GM23338 (cell line): ENCODE measurements at places on chromosomes 3 and 15.
A peak's percentile ranks its signal among the peaks of the same experiment; 100 is the strongest.

DNA sequence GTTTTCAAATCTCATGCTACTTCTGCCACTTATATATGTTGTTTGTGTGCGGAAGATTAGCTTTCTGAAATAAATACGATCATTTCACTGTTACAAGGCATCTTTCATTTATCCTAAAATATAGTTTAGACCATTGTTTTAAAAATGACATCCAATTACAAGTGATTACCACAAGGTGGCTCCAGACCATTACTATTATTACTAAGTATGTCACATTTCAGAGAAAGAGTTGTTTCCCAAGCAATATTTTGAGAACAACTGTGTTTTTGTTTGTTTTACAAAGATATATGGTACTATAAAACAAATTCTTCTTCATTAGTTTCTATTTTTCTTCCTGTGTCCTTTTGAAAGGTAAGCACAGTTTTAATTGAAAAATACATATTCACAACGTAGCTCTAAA lies 136.0 kb upstream of the RAP2B start:
- peak; percentile 71 for DNase-seq

GRCh38 chr3:61269435-61269834 lies 18.2 kb upstream of the FHIT start:
- DNase-seq = no peak

DNA sequence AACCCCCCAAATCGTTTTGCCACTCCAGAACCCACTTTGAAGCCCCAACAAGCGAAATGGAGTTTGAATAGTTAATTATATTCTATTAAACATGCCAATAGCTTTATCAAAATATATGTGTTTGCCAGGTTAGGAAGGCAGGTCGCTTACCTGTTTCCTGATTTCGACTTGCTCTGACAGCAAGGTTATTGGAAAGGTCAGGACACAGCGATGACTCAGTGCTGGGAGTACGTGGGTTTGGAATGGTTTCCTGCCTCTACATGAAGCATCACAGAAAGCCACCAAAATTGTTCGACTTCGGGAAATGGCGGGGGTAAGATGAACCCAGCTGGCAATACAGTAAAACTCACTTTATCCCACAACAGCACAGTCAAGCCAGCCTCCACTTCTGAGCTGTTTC lies 135.6 kb upstream of the ABI3BP start:
- DNase-seq = no peak

GRCh38 chr15:85361323-85361722 lies 19.1 kb upstream of the AKAP13 start:
- no peak for DNase-seq

DNA sequence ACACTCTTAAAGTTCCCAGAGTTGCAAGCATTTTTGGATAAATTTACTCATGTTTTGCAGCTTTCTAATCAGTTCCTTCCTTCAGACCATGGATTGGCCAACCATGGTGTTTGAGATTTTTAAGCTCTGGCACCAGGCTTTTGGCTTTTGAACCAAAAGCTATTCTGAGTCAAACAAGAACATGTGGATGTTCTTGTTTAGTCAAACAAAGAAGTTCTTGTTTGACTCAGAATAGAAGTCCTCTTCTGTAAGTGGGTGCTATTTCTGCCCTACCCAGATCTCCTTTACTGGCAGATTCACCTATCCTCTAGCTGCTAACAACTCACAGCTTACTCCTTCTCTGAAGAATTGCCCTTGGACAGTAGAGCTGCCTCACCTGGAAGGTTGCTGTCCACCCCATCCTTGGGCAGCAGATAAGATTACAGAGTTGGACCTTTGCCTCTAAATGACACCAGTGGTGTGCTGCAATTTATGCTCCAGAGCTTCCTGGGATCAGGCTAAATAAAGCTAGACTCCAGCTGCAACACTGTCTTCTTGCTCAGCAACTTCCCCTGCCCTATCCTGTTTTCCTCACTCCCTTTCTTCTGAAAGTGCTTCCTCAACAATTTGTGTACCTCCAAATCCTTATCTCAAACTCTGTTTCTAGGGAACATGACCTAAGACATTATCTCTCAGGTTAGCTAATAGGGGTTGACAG lies 65.6 kb downstream of the COL6A6 start:
- DNase-seq = no peak

DNA sequence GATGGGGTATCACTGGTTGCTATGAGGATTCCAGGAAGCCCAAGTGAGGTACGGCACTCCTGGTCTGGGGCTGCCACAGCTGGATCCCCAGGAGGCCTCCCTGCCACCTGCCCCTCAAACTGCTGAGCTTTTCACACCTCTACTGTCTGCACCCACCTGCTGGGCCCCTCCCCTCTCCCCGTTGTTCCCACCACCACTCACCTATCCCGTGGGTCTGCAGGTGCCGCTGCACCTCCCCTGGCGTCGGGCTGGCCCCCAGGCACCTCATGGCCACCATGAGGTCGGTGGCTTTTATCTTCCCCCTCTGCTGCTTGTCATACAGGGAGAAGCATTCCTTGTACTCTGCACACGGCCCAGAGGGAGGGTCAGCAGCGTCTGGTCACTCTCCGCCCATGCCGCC lies 5.8 kb downstream of the CALML4 start:
- DNase-seq = no peak

GRCh38 chr3:141326123-141326522 lies 42.2 kb upstream of the ZBTB38 start:
- no peak for DNase-seq

- DNase-seq = no peak
Observed at GRCh38 chr15:71357321-71357732, 242.1 kb downstream of the THSD4 start.

DNA sequence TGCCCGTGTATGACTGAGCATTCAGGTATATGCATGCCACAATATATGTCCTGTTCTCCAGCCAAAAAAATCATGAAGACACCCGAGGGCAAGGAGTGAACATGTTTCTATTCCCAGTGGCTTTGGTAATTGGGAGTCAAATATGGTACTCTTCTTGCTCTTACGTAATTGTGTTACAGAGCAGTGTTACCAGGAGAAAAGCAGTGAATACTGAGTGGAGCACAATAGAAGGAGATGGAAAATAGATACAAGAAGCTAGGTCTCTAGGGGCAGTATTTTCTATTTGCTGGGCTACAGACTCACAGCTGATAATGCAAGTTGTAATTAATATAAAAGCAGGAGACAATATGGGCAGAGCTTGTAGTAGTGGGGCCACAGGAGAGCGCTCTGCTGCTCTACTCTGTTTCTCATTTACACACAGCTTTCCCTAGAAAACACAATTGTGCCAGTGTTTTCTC lies 13.2 kb downstream of the MEIS2 start:
- no peak for DNase-seq

GRCh38 chr15:41233367-41233771 lies 2.3 kb downstream of the CHP1 start:
- DNase-seq = no peak

- peak; percentile 65 for DNase-seq
Observed at GRCh38 chr15:48006031-48006511, 114.7 kb upstream of the SLC24A5 start.

DNA sequence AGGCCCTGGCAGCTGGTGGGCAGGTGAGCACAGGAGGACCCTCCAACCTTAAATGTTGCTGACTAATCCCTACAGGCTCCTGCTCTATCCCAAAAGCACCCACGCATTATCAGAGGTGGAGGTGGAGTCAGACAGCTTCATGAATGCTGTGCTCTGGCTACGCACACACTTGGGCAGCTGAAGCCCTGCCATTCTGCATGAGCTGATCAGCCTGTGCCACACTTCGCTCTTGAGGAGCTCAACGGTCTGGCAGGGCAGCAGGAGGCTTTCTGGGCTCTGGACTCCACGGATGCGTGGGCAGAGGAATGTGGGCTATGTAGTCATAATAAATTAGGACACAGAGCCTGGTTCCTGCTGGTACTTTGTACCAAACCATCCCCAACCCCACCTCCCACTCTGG lies 6.1 kb downstream of the MST1 start:
- no peak for DNase-seq

DNA sequence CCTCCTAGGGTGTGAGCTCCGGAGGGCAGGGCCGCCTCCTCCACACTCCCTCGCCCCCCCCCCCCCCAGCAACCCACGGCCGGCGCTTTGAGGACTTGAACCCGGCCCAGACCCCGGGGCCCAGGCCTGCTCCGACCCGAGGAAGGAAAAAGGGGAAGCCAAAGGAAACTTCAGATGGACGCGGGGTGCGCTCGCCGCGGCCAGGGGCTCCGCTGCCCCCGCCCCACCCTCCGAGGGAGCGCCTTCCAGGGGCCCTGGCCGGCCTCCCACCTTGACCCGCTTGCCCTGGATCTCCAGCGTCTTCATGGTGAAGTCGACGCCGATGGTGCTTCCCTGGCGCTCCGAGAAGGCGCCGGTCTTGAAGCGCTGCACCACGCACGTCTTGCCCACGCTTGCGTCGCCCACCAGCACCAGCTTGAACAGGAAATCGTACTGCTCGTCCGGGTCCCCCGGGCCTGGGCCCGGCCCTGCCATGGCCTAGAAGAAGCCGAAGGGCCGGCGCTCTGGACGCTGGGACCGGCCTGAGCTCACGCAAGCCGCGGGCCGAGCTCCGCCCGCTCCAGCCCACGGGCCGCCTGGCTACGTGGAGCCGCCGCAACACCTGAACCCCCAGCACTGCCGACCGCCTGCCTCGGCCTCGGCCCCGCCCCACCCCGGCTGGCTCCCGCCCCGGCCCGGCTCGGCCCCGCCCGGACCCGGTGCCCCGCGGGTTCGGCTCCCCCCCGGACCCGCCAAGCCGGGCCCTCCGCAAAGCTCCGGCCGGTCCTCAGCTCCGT lies 400 bp downstream of the RAB43 start:
- DNase-seq = peak; percentile 41

DNA sequence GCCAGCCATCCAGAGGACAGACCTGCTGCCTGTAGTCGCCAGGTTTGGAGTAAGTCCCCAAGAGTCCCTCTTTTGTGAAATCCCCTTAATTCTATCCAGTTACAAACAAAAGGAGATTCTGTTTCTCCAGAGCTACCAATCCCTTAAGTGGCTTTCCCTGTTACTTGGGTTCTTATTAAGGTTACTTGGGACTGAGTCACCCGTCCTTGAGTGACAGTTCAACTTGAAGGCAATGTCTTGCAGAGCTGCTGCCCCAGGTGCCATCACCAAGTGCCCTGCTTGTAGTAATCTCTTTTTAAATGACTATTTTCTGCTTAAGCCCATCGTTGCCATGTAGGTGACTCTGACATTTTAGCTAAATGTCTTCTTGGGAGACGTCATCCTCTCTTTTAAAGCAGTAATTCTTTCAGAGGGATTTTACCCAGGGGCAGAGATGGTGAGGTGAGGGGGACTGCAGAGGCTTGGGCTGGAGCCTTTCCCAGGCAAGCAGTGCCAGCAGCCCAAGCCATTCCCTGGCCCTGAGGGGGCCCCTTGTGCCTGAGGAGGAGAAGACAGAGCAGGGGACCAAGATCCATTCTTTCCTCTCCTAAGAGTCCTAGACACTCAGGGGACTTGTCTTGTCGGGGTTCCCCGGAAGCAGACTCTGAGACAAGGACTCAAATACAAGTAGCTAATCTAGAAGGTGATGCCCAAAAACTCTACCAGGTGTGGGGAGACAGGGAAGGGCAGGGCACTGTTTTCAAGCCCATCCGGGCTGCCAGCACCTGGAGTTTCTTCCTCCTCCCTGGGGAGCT lies 253.7 kb downstream of the PLCL2 start:
- no peak for DNase-seq

DNA sequence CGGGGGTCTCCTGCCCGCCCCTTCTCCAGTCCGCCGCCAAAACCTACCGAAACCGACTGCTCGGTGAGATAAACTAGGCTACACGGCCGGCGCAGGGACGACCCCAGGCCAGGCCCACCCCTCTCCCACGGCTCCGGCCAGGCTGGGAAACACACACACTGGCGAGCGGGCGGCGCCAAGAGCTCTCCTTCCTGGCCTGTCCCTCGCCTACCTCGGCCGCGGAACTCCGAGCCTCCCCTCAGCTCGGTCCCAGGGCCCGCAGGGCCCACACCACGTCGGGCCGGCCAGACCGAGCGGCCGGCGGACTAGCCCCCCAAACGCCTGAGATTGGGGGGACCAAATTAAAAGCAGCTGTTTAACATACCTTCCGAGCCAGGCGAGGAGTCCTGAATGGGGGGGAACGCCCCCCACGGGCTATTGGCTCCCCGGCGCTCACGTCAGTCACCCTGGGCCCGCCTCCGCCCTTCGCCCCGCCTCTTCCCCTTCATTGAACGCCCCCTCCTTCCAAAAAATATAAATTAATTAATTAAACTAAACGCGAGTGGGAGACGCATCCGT lies 4.0 kb upstream of the SIN3A start:
- DNase-seq = peak; percentile 96

GRCh38 chr15:40267670-40268069 lies 15.2 kb downstream of the ANKRD63 start:
- no peak for DNase-seq

DNA sequence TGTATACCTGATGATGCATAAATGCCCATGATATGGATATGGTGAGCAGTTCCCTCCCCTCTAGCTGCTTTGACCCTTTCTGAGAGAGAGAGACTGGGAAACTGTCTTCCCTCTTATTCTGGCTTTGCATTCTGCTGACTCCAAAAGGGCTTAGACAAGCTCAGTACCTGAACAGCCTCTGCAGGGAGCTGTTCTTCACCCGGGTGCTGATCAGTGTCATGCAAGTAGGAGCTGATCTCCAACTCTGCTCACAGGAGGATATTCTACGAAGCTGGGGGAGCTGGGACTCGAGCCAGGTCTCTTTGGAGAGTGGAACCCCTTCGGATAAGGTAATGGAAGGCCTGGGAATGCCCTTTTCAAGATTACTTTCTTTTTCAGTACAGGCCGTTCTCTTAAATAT lies 237.1 kb downstream of the RYR3 start:
- DNase-seq = peak; percentile 86

GRCh38 chr3:65231544-65231943 lies 543.7 kb upstream of the ADAMTS9 start:
- no peak for DNase-seq

GRCh38 chr3:182618085-182618732 lies 175.1 kb upstream of the ATP11B start:
- peak; percentile 73 for DNase-seq

DNA sequence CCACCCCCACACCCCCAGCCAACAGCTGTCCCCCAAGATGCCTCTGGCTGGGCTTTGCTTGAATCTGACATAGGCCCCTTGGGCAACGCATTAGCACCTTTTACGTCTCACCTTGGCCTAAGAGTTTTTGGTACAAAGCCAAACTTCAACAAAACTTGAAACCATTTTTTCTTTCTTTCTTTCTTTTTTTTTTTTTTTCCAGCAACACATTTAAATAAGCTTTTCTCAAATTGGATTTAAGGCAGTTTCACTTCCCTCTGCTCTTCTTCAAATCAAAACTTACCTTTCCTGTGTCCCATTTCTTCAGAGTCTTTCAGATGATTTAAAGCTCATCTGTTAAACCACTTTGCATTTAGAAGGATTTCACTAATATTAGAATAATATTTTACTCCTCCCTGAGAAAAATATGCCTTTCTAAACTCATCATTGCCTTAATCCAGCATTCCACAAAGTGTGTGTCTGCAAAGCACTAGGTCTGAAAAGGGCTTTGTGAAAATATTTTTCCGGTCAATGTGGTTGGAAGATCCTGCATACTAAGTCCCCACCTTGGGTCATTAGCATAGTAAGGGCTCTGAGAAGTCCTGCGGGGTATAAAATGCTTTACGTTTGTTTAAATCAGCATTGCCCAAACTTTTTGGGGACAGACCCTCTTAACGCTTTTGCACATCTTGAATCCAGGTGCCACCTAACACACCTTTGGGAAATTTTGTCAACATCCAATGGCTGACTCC lies 217.0 kb downstream of the TLE3 start:
- DNase-seq = no peak
